Thymus (tissue), 14 donors: ENCODE measurements at places on chromosomes 16 and 17. TPM values are rescaled to one million over a fixed set of nuclear protein-coding genes. Genes with fewer than 3 reads are reported as not detected.

The NOXO1 gene
- 2.2 TPM for total RNA-seq

The HCRT gene
- total RNA-seq = 0.19 TPM

The CA7 gene
- total RNA-seq = 0.19 TPM

The MYH1 gene
- total RNA-seq = under 0.01 TPM

GRCh38 chr17:50967795-50968194, 101.6 kb upstream of the TOB1 start:
- no peak for DNase-seq

GRCh38 chr16:28544998-28545397, 6.2 kb upstream of the NUPR1 start:
- no peak for DNase-seq

The MYH8 gene
- total RNA-seq = 1.2 TPM
